Mucosa of descending colon (tissue), 3 donors: ENCODE measurements at places on chromosomes 5 and 9. TPM values are rescaled to one million over a fixed set of nuclear protein-coding genes. Genes with fewer than 3 reads are reported as not detected.

Gene GPBP1
- total RNA-seq, result 74.0 TPM

DNA sequence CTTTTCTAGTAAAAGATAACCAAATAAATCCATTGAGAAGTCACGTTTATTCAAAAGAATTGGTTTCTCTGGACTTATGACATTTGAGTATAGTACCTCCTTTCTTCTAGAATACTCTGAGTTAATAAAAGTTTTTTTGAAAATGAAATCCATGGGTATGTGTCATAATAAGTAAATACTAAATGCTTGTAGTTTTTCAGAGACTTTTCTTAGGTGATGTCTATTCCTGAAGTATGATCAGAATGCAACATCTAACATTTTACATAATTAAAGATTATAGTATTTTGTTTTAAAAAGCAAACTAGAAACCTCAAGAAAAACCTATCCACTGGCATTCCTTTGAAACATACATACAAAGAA lies 63.2 kb downstream of the NFIB start:
- DNase-seq, result no peak

Gene NSD1
- total RNA-seq, result 69.7 TPM

GRCh38 chr9:37836386-37836785 lies 35.8 kb downstream of the DCAF10 start:
- DNase-seq, result no peak

Gene ECM2
- 5.0 TPM for total RNA-seq

GRCh38 chr5:17989036-17989435 lies 354.8 kb downstream of the TAF11L14 start:
- DNase-seq, result no peak

- no peak for DNase-seq
Measured at GRCh38 chr9:124863371-124863871, 1.5 kb downstream of the ARPC5L start.
